ENCODE measurements at places on chromosomes 5 and 9. TPM values are rescaled to one million over a fixed set of nuclear protein-coding genes. Genes with fewer than 3 reads are reported as not detected.

The C9orf43 gene
- 0.59 TPM for total RNA-seq

The KYAT1 gene
- 3.4 TPM for total RNA-seq

The TEX48 gene
- not detected for total RNA-seq

The SPATA31A3 gene
- total RNA-seq = not detected

All from skin of body (tissue), 3 donors.